Panc1 (cell line): ENCODE measurements at places on chromosomes 3 and 15. TPM values are rescaled to one million over a fixed set of nuclear protein-coding genes. Genes with fewer than 3 reads are reported as not detected.

The ADPRH gene
- 7.8 TPM for total RNA-seq

The OSBPL10 gene
- 88.1 TPM for total RNA-seq

The PRR20G gene
- not detected for total RNA-seq

GRCh38 chr15:63887630-63888029 is 53.9 kb upstream of the HERC1 start:
- H3K4me3 ChIP-seq = no peak overlapping the region
- H3K36me3 ChIP-seq = no peaks in the 10 kb centered on the region
- H3K27me3 ChIP-seq = no peaks in the 10 kb centered on the region
- no peak for DNase-seq
- no peaks in the 10 kb centered on the region for H3K4me1 ChIP-seq

- H3K27ac ChIP-seq = no peak overlapping the region
- DNase-seq = no peak
- H3K27me3 ChIP-seq = peaks cover 2% of the 10 kb centered on the region; the same call in 1 of the 2 replicates
- no peaks in the 10 kb centered on the region for H3K36me3 ChIP-seq
Measured at GRCh38 chr15:55106155-55106554, 90.6 kb downstream of the RSL24D1 start.

- H3K36me3 ChIP-seq = no peaks in the 10 kb centered on the region
- no peaks in the 10 kb centered on the region for H3K4me1 ChIP-seq
- no peak overlapping the region for H3K4me3 ChIP-seq
- no peak for DNase-seq
- no peak overlapping the region for H3K27ac ChIP-seq
- no peaks in the 10 kb centered on the region for H3K27me3 ChIP-seq
Measured at GRCh38 chr3:50392101-50392715, 32.9 kb upstream of the TMEM115 start.

DNA sequence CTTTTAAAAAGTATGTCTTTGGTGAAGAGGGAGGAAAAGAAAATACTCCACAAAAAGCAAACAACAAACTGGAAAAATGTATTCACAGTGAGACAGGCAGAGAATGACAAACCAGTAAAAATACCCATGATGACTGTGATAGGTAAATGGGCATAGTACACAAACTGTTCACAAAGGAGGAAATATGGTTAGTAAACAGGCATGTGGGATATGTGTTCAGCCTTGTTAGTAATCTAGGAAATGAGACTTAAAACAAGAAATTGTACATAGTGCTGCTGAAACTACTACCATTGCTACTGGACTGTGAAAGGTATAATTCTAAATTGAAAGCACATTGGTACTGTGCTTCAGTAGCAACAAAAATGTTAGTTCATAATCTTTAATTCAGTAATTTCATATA is 50.1 kb downstream of the UBE2E2 start:
- no peak for DNase-seq
- no peak overlapping the region for H3K27ac ChIP-seq
- H3K4me3 ChIP-seq = no peak overlapping the region
- no peaks in the 10 kb centered on the region for H3K36me3 ChIP-seq

The FES gene
- 0.64 TPM for total RNA-seq

The CHRFAM7A gene
- 11.5 TPM for total RNA-seq

DNA sequence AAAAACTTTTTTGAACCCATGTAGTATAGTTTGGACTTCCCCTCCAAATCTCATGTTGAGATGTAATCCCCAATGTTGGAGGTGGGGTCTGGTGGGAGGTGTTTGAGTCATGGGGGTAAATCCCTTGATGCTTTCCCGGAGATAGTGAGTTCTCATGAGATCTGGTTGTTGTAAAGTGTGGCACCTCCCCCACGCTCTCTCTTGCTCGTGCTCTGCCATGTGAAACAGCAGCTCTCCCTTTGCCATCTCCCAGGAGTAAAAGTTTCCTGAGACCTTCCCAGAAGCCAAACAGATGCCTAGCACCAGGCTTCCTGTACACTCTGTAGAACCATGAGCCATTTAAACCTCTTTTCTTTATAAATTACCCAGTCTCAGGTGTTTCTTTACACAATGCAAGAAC is 16.0 kb upstream of the RNU6-1 start:
- peak overlapping the region; percentile 36; the same call in 1 of the 2 replicates for H3K27ac ChIP-seq
- no peaks in the 10 kb centered on the region for H3K36me3 ChIP-seq
- no peak overlapping the region for H3K4me3 ChIP-seq
- no peaks in the 10 kb centered on the region for H3K27me3 ChIP-seq

The DCUN1D1 gene
- 68.1 TPM for total RNA-seq

DNA sequence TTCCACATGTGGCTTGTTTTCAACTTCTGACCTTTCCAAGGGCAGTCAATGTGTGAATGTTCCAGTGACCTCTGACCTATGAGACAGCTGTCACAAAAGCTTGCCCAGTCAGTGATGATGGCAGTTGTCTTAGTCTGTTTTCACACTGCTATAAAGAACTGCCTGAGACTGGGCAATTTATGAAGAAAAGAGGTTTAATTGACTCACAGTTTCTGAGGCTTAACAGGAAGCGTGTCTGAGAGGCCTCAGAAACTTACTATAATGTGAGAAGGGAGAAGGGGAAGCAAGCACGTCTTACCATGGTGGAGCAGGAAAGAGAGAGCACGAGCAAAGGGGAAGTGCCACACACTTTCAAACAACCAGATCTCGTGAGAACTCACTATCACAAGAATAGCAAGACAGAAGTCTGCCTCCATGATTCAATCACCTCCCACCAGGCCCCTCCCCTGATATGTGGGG is 95.6 kb downstream of the ECT2 start:
- H3K4me3 ChIP-seq = no peak overlapping the region
- peaks cover 5% of the 10 kb centered on the region for H3K27me3 ChIP-seq
- no peaks in the 10 kb centered on the region for H3K4me1 ChIP-seq
- no peaks in the 10 kb centered on the region for H3K36me3 ChIP-seq

DNA sequence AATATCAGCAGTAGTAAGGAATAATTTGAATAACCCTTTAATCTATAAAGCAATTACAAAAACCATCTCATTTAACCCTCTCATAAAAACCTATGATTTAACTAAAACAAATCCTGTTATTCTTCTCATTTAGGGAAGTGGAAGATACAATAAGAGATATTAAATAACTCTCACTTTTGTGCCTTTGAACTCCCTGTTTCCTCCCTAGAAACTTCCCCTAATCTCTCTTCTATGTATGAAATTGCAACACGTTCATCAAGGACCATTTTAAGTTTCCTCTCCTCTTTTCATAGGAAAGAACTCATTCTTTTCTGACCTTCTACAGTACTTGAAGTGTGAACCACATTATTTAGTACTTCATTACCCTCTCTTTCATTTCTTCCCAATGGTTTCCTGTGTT is 18.8 kb upstream of the FAM81A start:
- H3K27ac ChIP-seq = no peak overlapping the region
- H3K4me3 ChIP-seq = no peak overlapping the region
- DNase-seq = no peak
- H3K27me3 ChIP-seq = peaks cover 5% of the 10 kb centered on the region; the same call in 1 of the 2 replicates
- no peaks in the 10 kb centered on the region for H3K4me1 ChIP-seq
